ENCODE measurements at places on chromosomes 3 and 15.

DNA sequence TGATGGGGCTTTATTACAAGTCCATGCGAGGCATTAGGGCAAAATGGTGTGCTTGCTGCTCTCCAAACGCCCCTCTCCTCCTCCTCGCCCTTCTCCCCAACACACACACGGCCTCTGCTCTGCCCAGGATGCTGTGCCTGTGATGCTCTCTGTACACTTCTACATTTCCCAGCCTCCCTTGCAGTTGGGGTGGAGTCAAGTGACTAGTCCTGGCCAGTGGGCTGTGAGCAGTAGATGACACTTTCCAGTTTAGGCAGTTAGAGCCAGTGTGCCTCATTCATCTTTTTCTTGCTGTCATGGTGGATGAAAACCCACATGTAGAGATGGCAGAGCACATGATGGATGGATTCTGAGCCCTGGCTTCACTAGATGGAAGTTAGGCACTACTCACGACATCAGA, 5.4 kb downstream of the TRH start:
- no peak for DNase-seq

DNA sequence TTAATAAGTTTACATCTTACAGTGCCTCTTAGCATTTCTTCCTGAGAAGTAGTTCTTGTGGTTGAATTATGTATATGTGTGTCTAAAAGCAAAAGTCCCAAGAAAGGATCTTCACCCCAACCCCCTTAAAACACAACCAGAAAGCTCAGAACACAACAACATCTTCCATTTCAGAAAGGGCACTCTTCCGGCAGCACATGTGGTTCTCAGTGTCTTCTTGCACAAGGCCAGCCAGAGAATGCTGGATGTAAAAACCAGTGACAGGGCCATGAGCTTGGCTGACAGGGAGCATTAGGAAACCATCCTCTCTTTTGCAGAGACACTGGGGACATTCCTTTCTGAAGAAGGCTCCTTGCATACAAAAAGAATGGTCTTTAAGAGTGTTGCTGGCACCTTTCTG, 45.0 kb downstream of the EEFSEC start:
- DNase-seq = no peak

GRCh38 chr3:32176989-32177701, 61.3 kb upstream of the CMTM8 start:
- DNase-seq = peak; percentile 16

- no peak for DNase-seq
Measured at GRCh38 chr3:111785034-111785433, 74.0 kb upstream of the PHLDB2 start.
